ENCODE measurements at places on chromosomes 5 and 9. TPM values are rescaled to one million over a fixed set of nuclear protein-coding genes. Genes with fewer than 3 reads are reported as not detected.

ANKRD20A1 gene
- 3.3 TPM for total RNA-seq

DNA sequence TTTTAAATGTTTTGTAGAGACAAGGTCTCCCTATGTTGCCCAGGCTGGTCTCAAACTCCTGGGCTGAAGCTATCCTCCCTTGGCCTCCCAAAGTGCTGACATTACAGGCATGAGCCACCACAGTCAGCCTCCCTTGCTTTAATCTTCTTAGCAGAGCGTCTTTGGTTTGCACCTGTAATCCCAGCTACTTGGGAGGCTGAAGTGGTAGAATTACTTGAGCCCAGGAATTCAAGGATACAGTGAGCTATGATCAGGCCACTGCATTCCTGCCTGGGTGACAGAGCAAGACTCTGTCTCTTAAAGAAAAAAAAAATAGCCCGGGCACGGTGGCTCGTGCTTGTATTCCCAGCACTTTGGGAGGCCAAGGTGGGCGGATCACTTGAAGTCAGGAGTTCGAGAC is 27.8 kb downstream of the UBE2D2 start:
- H3K27ac ChIP-seq = no peak overlapping the region
- H3K36me3 ChIP-seq = no peaks in the 10 kb centered on the region
- DNase-seq = no peak
- no peaks in the 10 kb centered on the region for H3K27me3 ChIP-seq
- H3K4me3 ChIP-seq = no peak overlapping the region

- H3K27me3 ChIP-seq = no peaks in the 10 kb centered on the region
- DNase-seq = no peak
- peaks cover 5% of the 10 kb centered on the region for H3K4me1 ChIP-seq
- no peak overlapping the region for H3K27ac ChIP-seq
Observed at GRCh38 chr5:1667648-1668140, 131.9 kb downstream of the MRPL36 start.

DNA sequence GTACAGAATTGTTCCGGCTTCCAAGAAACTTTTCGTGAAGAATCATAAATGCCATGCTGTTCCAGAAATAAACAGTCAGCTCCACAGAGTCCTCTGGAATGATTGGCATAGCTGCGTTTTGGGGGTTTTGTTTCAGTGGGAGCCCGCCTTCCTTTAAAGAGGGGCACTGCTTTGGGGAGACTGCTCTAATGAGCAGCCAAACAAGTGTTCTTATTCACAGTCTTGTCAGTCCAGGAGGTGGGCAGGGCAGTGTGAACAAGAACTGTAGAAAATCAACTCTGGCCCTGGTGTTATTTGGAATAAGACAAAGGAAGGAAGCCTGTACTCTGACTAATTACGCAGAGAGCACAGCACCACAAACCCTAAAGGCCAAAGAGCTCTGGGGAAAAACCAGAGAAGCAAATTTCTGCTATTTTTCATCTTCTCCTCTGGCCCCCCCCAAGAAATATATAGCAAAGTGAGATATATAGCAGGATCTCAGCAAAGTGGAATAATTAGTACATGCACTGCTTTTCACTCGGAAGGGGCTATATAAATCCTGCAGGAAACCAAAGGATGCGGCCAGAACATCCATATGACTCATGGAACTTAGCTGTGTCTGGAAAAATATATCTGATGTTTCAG is 92.9 kb downstream of the GLDC start:
- H3K4me3 ChIP-seq = no peak overlapping the region
- H3K4me1 ChIP-seq = no peaks in the 10 kb centered on the region
- no peaks in the 10 kb centered on the region for H3K27me3 ChIP-seq
- H3K27ac ChIP-seq = no peak overlapping the region
- H3K36me3 ChIP-seq = no peaks in the 10 kb centered on the region
- no peak for DNase-seq

- no peak overlapping the region for H3K4me3 ChIP-seq
- H3K36me3 ChIP-seq = no peaks in the 10 kb centered on the region
- peak overlapping the region; percentile 97 for H3K27ac ChIP-seq
- H3K4me1 ChIP-seq = peaks cover 36% of the 10 kb centered on the region
- H3K27me3 ChIP-seq = no peaks in the 10 kb centered on the region
Observed at GRCh38 chr9:131671133-131671520, 68.7 kb downstream of the RAPGEF1 start.

GRCh38 chr5:14571901-14572300 is 9.7 kb upstream of the OTULINL start:
- DNase-seq = no peak
- H3K4me3 ChIP-seq = no peak overlapping the region
- H3K36me3 ChIP-seq = no peaks in the 10 kb centered on the region
- H3K27ac ChIP-seq = no peak overlapping the region
- no peaks in the 10 kb centered on the region for H3K4me1 ChIP-seq
- no peaks in the 10 kb centered on the region for H3K27me3 ChIP-seq

- H3K27me3 ChIP-seq = no peaks in the 10 kb centered on the region
- peak overlapping the region; percentile 95 for H3K27ac ChIP-seq
- no peak for DNase-seq
Observed at GRCh38 chr9:127223266-127223665, 41.3 kb upstream of the GARNL3 start.

DNA sequence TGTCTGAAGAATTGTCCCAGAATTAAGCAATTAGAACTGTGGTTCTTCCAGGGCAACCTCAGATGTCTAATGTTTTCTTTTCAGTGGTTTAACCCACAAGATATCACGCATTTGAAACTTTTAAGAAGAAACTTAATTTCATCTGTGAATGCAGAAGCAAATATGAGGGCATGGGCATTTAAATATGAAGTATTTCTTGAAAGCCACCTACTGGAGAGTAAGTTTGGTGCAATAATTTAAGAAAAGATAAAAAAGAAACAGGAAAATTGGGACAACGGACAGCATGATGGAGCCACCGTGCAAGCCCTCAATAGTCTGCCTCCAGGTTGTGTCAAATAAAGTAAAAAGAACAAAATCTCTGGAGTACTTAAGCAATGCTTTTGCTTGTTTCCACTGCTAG is 1.2 kb upstream of the CAPSL start:
- H3K4me1 ChIP-seq = no peaks in the 10 kb centered on the region
- H3K27ac ChIP-seq = no peak overlapping the region
- no peak overlapping the region for H3K4me3 ChIP-seq
- H3K27me3 ChIP-seq = no peaks in the 10 kb centered on the region
- H3K36me3 ChIP-seq = no peaks in the 10 kb centered on the region

PGM5 gene
- total RNA-seq = 289 TPM

DNA sequence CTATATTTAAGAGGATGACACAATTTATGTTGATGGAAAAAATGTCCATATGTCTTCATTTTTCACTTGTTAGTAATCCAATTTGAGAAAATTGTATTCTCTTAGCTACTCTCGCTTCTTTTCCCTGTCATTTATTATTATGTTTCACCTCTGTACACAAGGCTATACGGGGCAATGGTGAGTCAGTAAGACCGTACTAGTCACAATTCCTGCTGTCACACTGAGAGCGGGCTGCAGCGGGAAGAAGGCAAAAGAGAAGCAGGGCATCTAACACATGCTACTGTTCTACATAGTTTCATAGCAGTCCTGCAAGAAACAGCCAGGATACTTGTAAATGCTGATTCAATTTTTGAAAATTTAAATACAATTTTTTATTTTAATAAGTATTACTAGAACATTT is 23.3 kb upstream of the PRDM9 start:
- H3K4me3 ChIP-seq = no peak overlapping the region
- H3K4me1 ChIP-seq = no peaks in the 10 kb centered on the region
- no peak for DNase-seq
- H3K27me3 ChIP-seq = no peaks in the 10 kb centered on the region

- H3K4me1 ChIP-seq = no peaks in the 10 kb centered on the region
- no peak overlapping the region for H3K4me3 ChIP-seq
- no peaks in the 10 kb centered on the region for H3K27me3 ChIP-seq
- no peak overlapping the region for H3K27ac ChIP-seq
- H3K36me3 ChIP-seq = no peaks in the 10 kb centered on the region
Observed at GRCh38 chr5:68395302-68395701, 179.7 kb downstream of the PIK3R1 start.

SLC45A2 gene
- total RNA-seq = 0.58 TPM

DNA sequence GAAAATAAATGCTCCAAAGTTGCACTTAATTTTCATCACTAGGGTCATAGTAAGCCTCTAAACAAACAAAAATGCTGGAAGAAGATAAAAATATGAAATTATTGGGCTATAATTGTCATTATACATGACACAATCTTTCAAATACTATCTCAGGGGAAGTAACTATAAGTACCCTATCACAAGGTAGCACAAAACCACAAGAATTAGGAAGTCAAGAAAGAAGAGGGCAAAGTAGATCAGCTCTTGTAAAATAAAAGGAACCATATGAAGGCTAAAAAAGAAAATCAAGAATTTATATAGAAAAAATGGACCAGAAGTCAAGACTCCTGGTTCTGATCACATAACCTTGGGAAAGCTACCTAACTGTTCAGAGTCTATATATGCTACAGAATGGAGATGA is 48.1 kb downstream of the DIAPH1 start:
- H3K27ac ChIP-seq = no peak overlapping the region
- DNase-seq = no peak
- no peaks in the 10 kb centered on the region for H3K27me3 ChIP-seq
- no peaks in the 10 kb centered on the region for H3K4me1 ChIP-seq
- no peak overlapping the region for H3K4me3 ChIP-seq
- H3K36me3 ChIP-seq = no peaks in the 10 kb centered on the region

GRCh38 chr5:35443803-35444595 is 173.7 kb upstream of the SPEF2 start:
- no peaks in the 10 kb centered on the region for H3K4me1 ChIP-seq
- no peak for DNase-seq
- no peaks in the 10 kb centered on the region for H3K36me3 ChIP-seq

DNA sequence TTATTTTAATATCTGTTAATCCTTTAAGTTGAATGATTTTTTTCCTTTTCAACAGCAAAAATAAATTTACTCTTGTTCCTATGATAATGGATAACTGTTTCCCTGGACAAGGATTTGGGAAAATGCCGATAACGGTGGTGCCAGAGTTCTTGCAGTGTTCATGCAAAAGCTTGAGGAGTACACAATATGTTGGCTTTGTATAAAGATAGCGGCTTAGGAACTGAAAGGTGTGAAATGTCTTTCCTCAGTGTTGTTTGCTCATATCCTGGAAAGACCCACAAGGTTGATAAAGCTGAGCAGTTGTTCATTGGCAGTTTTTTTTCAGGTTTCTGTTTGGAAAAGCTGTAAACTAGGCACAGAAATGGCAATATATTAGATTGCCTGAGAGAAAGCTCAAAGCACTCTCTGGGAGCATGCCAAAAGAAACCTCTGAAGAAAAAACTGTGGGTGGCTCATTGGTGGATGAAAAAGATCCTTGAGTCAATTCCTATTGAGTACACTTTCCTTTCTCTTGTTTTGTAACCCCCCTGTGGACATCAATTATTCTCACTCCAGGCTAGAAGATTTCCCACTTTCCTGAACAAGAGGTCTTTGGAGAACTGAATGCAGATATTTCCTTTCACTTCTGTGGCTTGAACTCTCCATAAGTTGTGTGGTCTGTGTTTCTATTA is 117.2 kb upstream of the RGMB start:
- H3K27me3 ChIP-seq = no peaks in the 10 kb centered on the region
- H3K4me3 ChIP-seq = no peak overlapping the region
- no peak for DNase-seq
- H3K27ac ChIP-seq = no peak overlapping the region

- H3K4me1 ChIP-seq = peaks cover 7% of the 10 kb centered on the region
- DNase-seq = no peak
- H3K36me3 ChIP-seq = no peaks in the 10 kb centered on the region
Observed at GRCh38 chr5:131633830-131634229, 1.2 kb downstream of the RAPGEF6 start.

Data from uterus (tissue), 4 donors.